ENCODE measurements at places on chromosomes 7 and 10.

GRCh38 chr10:20427821-20428220 is 469.3 kb downstream of the NEBL start:
- no peak for DNase-seq

DNA sequence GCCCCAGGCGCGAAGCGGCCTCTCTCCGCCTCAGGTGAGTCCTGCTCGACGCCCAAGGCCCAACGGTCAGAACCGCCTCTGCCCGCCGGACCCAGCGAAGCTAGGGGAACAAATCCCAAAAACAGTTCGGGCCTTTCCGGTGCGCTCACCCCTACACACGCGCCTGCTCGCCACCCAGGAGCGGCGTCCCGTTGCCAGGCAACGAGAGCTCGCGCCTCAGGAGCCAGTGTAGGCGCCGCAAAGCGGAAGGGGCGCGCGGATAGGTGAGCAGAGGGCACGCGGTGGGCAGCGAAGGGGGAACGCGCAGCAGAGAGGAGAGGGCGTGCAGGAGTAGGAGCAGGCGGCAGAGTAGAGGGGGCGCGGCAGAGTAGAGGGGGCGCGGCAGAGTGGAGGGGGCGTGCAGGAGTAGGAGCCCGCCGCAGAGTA is at the start of the genes DYDC1 and DYDC2:
DYDC1 (minus strand) TSS at position 193 of the 426 bp plus-strand sequence. CDS start 4,154 bp downstream, outside the sequence.
DYDC2 (plus strand) TSS at position 219 of the 426 bp plus-strand sequence. CDS start 5,663 bp downstream, outside the sequence.
- DNase-seq = no peak

- DNase-seq = no peak
These were observed 869.8 kb downstream of the LRMDA start for GRCh38 chr10:76301211-76301610.

GRCh38 chr7:141872931-141873330 is 31.6 kb upstream of the PRSS37 start:
- no peak for DNase-seq

GRCh38 chr10:121724282-121724681 is 126.0 kb upstream of the FGFR2 start:
- DNase-seq = no peak

- no peak for DNase-seq
These were observed 200.0 kb downstream of the HIBADH start for GRCh38 chr7:27462575-27463270.

GRCh38 chr7:130141884-130142653 is 63.1 kb downstream of the TMEM209 start:
- DNase-seq = no peak

- DNase-seq = peak; percentile 46
These were observed 90.8 kb downstream of the CHN2 start for GRCh38 chr7:29285444-29285793.

DNA sequence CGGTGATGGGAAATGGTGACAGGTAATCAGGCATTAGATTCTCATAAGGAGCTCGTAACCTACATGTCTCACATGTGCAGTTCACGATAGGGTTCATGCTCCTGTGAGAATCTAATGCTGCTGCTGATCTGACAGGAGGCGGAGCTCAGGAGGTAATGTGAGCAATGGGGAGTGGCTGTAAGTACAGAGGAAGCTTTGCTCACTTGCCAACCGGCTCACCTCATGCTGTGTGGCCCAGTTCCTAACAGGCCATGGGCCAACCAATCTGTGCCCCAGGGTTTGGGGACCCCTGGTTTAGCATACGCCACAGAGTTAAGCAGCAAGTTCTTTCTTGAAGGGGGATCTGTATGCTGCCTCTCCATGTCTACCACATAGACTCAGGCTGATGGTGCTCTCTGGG is 133.1 kb downstream of the IQUB start:
- DNase-seq = no peak

GRCh38 chr10:31401287-31401686 is 82.3 kb downstream of the ZEB1 start:
- no peak for DNase-seq

DNA sequence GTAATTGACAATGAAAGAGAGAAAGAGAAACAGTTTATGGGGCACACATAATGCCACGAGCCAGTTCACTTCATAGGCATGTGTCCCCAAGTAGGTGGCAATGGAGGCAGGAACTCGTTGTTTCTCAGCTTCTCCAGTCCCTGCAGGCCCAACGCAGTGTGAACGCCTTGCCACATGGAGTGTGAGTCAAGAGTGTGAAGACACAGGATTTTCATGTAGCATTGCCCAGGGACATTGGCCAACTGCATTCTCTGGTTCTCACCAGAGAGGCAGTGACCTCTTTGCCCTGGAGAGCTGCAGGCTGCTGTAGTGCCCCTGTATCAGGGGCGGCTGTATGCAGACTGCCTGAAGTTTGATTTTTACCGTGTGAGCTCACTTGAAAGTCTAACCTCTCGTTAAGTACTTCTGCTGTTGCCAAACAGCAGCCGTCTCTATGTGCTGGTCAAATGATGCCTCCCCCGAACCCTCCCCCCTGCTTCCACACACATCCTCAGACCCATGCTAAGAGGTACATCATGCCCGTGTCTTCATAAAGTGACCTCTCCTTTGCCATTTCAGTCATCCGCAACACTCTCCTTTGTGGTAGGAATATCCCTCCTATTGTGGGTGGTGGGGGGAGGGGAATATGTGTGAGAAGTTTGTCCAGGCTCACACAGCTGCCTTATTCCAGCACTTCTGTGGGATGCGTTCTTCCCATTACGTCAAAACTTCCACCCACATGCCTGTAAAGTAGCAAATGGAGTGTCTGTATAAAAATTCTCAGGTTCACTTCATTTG is 12.7 kb downstream of the LRRC18 start:
- no peak for DNase-seq

DNA sequence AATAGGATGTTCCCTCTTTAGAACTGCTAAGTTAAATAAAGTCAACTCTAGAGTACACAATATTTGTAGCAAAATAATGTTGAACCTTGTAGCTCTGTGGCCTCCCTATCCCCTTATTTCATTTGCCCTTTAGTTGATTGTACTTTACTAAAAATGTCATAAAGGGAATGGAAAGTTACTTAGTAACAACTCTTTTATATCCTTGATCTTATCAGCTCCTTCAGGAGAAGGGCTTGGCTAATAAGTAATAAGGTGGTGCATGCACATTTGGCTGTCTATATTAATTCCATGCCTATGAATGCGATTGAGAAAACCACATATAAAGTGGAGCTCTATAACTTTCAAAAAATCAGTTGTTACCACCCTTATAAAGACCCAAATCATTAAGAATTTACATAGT is 41.5 kb upstream of the GATA3 start:
- no peak for DNase-seq

GRCh38 chr10:113854761-113855588 is 514 bp downstream of the NHLRC2 start:
- peak; percentile 26 for DNase-seq

- DNase-seq = no peak
These were observed 68.7 kb downstream of the CAV1 start for GRCh38 chr7:116593359-116594075.

- no peak for DNase-seq
These were observed 138.9 kb downstream of the JAZF1 start for GRCh38 chr7:28041508-28042314.

DNA sequence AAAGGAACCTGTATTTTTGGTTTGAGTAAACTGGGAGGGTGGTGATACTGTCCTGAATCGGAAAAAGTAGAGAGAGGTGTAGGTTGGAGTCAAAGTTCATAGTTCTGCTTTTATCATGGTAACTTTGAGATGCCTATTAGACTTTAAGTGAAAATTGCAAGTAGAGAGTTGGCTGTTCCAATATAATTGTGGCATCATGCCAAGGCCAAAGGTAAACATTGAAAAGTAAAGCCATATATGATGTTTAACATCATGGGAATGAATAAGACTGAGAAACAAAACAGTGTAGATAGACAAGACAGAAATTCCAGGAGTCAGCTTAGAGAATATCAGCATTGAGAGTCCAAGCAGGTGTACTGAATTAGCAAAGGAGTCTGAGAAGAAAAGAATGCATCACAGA is 570.9 kb downstream of the HTR7 start:
- no peak for DNase-seq

GRCh38 chr10:36256166-36256565 is 614.1 kb upstream of the FZD8 start:
- no peak for DNase-seq

- DNase-seq = peak; percentile 42
These were observed 7.0 kb downstream of the AIMP2 start for GRCh38 chr7:6015917-6016652.

DNA sequence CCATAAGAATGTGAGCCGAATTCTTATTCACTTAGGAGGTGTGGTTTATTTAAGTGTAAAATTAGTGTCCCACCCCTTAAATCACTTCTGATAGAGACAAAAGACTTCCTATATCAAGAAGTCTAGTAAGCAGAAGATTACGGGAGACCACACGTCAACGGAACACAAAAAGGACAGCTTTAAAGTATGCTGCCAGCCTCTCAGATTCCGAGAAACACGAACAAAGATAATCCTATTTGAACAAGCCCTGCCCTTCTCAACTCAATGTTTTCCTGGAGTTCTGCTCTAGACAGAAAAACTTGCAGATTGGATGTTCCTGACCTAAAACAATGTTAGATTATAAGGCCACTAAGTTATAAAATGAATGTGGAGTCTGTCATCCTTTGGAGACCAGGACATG is 4.9 kb upstream of the MCU start:
- DNase-seq = no peak

DNA sequence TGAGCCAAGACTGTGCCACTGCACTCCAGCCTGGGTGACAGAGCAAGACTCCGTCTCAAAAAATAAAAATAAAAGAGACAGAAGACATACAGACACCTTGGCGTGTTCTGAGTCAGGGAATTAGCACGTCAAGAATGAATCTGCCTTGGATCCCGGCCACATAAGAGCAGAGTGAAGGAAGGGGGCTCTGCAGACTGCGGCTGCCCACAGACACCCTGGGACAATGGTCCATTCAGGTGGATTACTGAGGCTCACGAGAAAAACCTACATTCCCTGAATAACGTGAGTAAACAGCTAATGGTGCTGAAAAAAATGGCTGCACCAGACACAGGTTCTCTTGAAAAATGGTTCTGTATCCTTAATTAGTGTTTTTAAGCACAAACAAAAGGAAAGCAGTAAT is 100.1 kb upstream of the FGFR2 start:
- no peak for DNase-seq

DNA sequence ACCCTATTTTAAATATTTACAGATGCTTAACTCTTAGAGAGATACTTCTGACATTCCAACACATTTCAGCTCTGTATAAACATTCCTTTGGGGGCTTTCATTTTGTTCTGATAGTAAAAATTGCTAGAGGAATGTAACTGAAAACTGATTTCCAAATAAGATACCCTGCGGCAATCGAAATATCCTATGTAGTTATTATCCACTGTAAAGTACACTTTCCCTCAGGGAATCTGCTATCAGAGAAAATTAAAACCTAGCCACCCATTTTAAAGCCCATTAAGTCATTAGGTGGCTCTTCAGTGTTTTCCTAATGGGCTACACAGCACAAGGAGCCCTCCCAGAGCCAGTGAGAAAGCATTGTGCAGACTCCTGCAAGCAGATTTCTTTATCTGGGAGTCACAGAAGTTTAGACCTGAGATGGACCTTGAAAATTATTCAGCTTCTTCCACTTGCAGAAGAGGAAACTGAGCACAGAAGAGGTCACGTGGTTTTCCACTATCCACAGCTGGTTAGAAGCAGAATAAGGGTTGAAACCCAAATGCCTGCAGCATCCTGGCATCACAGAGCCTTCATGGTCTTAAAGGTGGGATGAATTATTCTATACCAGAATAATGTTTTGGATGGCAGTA is 12.6 kb upstream of the CPVL start:
- no peak for DNase-seq

GRCh38 chr7:12727455-12728191 is 40.2 kb downstream of the ARL4A start:
- DNase-seq = no peak

- DNase-seq = no peak
These were observed 104.3 kb downstream of the KCNMA1 start for GRCh38 chr10:77533146-77533886.

GRCh38 chr10:96283351-96283750 is 12.0 kb upstream of the BLNK start:
- no peak for DNase-seq

GRCh38 chr10:58508316-58508715 is 4.4 kb upstream of the BICC1 start:
- DNase-seq = no peak

DNA sequence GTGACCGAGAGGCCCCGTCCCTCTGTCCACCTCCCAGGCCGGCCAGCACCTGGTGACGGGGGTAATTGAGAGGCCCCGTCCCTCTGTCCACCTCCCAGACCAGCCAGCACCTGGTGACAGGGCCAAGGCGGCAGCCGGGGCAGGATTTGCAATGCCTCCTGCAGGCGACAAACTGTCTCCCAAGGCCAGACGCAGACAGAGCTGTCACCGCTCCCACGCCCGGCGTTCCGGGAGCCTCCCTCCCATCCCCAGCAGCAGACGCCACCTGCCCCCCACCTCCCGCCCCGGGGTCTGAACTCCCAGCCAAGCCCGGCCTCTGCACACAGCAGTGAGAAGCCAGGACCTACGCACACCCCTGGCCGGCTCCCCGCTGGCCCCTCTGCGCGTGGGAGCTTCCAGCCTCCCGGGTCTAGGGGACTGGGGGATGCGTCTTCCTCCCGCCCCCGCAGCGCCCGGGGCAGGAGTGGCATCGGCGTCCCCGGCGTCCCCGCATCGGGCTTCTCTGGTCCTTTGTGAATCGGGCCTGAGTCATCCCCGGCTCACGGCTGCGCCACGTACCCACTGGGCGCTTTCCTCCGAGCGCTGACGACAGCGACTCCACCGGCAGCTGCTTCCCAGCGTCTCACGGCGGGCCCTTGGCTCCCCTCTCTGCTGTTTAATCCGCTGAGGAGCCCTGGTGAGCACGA is 95.1 kb upstream of the DIP2C start:
- no peak for DNase-seq

- DNase-seq = no peak
These were observed 54.5 kb upstream of the OPALIN start for GRCh38 chr10:96413151-96413787.

DNA sequence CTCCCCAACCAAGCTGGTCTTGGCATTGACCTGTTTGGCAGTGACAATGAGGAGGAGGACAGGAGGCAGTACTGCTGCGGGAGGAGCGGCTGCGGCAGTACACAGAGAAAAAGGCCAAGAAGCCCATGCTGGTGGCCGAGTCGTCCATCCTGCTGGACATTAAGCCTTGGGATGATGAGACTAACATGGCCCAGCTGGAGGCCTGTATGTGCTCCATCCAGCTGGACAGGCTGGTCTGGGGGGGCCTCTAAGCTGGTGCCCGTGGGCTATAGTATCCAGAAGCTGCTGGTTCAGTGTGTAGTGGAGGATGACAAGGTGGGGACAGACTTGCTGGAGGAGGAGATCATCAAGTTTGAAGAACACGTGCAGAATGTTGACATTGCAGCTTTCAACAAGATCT is 39.1 kb upstream of the ZNF273 start:
- no peak for DNase-seq
